ENCODE measurements at places on chromosomes 12 and 14.
A peak's percentile ranks its signal among the peaks of the same experiment; 100 is the strongest.

DNA sequence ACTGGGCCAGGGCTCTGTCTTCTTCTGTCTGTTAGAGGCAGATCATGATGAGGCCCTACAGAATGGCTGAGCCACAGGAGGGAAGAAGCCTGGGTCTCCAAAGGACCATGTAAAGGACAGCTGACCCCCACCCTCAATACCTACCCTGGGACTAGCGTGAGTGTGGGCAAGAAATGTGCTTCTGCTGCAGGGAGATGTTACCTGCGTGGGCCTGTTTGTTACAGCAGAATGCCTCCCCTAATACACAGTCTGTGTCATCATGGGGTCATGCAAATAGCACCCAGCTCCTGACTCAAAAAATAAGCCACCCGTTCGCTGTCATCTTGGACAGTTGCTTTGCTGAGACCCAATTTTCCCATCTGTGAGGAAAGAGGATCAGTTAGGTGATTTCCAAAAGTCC, 90.6 kb downstream of the CALM1 start:
- DNase-seq: peak; percentile 4

- no peak for DNase-seq
Measured at GRCh38 chr14:43001731-43002130, 1395.1 kb downstream of the LRFN5 start.

DNA sequence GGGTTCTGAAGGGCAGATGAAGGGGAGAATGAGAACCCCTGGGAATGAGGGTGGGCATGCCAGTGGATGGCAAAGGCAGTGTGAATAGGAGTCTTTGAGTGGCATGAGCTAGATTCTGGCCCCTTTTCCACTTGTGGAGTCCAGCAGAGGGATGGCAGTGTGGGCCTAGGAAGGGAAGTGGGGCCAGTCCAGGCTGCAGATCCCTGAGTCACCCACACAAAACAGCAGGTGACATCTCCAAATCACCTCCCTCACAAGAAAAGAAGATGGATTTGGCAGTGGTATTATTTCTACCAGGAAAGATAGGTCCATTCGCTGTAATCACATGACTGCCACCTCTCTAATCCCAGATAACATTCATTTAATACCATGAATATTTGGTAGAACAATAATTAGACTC, 151.3 kb downstream of the TTC7B start:
- DNase-seq: no peak

GRCh38 chr12:47946413-47947323, 16.7 kb upstream of the TMEM106C start:
- no peak for DNase-seq

- DNase-seq: peak; percentile 43
Measured at GRCh38 chr12:27179400-27180214, 64.5 kb upstream of the STK38L start.

DNA sequence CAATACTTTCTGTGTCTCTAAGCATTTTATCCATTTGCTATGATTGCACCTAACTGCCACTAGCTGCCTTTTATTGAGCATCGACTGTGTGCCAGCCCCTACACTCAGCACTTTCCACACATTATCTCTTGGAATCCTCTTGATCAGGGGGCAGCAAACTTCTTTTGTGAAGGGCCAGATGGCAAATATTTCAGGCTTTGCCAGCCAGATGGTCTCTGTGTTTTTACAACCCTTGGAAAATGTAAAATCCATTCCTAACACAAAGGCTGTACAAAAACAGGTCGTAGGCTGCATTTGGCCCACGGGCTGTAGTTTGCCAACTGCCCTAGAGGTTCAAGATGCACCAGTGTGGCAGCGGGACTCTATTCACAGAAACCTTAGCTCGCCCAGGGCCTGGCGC, 19.5 kb downstream of the FOXN4 start:
- DNase-seq: no peak

DNA sequence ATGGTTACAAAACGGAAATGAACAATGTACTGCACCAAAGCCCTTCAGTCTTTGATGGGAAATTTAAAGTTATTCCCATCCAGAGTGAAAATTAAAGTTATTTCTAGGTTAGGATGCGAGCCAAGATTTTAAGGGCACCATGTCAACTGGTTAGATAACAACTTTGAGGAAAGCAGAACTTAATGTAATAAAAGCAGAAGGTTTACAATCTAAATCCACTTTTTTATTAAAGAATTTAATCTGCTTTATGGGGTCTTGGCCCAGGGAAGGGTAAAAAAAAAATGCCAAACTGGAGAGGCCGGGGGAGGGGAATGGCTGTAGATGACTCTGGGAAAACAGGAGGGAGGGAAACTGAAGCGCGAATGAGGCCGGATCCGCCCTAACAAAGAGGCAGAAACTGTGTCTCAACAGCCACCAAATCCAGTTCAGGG, 108.2 kb upstream of the ATF7IP start:
- DNase-seq: no peak

GRCh38 chr12:82832981-82833380, 146.3 kb downstream of the TMTC2 start:
- DNase-seq: no peak
